ENCODE measurements at places on chromosomes 16 and 17. TPM values are rescaled to one million over a fixed set of nuclear protein-coding genes. Genes with fewer than 3 reads are reported as not detected.

The PRSS33 gene
- total RNA-seq: not detected

DNA sequence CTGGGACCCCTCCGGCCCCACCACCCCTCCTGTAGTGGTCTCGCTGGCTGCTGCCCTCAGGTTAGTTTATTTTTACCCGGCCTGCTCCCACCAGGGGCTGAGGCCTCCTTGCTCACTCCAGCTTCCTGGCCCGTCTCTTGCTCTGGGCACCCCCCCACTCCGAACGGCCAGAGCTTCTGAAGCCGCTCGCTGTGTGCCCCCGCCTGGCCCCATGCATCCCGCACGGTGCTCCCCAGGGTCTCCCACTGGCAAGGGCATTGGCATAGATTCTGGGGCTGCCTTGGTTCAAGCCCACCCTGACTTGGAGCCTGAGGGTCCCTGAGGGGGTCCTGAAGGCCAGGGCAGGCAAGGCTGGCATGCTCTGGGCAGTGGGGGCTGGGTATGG lies 186.4 kb downstream of the SEC14L1 start:
- no peak for ATAC-seq

DNA sequence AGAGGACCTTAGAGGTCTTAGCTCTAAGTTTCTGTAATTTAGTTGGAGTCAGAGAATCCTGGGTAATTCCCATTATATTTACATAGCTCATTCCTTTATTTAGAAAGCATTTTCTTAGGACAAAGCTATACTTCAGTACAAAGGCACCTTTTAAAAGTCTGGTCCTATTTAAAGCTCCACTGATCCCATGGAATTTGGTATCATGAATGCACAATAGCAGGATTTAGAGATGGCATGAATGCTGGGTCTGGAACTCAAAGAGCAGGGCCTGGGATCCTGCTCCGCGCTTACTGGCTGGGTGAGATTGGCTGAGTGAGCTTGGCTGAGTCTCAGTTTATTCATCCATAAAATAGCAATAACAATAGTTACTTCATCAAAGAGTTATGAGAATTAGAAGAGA lies 4.8 kb downstream of the KRT23 start:
- ATAC-seq: no peak

- ATAC-seq: no peak
Observed at GRCh38 chr17:81465910-81466309, 46.7 kb downstream of the ACTG1 start.
